ENCODE measurements at places on chromosomes 1 and 21. TPM values are rescaled to one million over a fixed set of nuclear protein-coding genes. Genes with fewer than 3 reads are reported as not detected.

GRCh38 chr1:85611856-85612255 is 31.3 kb downstream of the CCN1 start:
- no peak for DNase-seq

- no peak for DNase-seq
Observed at GRCh38 chr1:221714227-221715152, 27.4 kb downstream of the DUSP10 start.

DNA sequence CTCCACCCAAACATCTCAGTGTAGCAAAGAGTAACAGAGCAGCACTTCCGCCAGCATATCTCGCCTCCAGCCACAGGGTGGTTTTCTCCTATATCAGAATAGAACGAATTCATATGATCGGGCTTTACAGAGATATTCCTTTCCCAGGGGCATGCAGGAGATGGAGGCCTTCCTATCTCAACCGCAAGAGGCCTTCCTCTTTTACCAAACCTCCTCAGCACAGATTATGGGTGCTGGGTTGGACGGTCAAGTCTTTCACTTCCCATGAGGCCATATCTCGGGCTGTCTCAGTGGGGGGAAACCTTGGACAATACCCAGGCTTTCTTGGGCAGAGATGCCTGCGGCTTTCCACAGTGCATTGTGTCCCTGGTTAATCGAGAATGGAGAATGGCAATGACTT is 65.8 kb downstream of the OVGP1 start:
- no peak for DNase-seq

- no peak for DNase-seq
Observed at GRCh38 chr1:169321539-169321938, 46.1 kb downstream of the NME7 start.

DNA sequence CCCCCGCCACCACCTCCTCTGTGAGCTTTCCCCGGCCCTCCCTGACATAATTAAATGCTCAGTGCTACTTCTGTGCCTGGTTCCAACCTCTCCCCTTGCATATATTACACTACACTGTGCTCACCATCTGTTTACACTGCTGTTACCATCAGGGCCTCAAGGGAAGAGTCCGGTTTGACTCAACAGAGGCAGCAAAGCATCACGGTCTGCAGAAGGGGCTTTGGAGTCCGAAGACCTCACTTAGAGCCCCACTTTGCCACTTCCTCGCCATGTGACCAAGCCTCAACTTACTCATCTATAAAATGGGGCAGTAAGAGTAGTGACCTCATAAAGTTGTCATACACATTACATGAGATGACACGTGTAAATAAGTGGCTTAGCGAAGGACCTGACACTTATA is 27.4 kb downstream of the KCNN3 start:
- no peak for DNase-seq

DNA sequence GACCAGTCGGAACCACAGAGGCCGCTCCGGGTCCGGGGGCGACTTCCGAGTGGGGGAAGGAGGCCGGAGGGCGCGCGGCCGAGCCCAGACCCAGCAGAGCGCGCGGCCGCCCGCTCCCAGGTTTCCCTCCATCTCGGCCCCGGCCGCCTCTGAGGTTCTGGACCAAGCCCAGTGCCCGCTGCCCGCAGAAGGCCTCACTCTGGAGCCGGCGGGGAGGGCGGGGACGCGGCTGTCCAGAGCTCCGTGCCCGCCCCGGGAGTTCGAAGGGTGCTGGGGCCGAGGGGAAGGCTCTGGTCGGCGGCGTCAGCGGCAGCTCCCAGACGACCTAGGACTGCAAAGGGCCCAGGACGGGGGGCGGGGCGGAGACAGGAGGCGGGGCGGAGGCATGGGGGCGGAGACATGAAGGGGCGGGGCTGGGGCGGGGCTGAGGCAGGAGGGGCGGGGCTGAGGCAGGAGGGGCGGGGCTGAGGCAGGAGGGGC is 48.0 kb upstream of the SLC19A1 start:
- DNase-seq, result no peak

- DNase-seq, result no peak
Observed at GRCh38 chr1:31652891-31653499, 8.3 kb upstream of the PEF1 start.

DNA sequence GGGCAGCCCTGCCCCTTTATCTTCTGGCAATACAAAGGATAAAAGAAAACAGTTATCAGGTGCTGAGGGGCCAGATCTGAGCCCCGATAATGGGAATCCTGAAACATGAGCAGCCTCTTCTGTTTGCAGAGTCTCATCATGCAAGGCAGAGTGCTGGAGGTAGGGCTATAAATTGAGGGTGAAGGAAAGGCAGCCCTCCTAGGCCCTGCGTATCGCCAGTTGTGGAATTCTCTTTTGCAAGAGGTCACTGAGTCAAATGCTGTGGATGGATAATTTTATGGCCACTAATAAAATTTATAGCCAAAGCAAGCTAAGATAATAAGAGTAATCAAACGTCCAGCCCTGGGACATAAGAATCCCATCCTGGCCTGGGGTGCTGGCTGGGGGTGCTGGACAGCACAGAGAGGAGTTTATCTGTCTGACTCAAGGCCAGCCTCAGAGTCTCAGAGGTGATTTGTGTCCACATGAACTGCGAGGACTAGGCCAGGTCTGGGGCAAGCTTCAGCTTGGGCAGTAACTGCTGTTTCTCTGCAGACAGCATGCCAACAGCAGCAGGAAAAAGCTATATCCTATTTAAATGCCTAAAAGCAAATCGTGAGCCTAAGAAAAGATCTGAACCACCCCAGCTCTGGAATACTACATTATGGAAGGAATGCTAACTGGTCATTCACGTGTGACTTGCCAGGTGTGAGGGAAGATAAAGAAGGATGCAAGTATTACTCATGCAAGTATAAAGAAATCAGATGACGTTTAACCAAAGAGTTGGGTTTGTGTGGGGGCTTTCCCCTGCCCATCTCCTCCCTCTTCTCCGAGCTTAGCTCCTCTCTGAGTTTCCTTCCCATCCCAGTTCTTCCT is 254.8 kb downstream of the KIF26B start:
- DNase-seq, result no peak

Gene FAM72A
- 2.0 TPM for total RNA-seq

Gene MEX3A
- 1.2 TPM for total RNA-seq

Gene SLFNL1
- total RNA-seq, result 1.2 TPM

Gene LORICRIN
- not detected for total RNA-seq

Gene PDZK1IP1
- total RNA-seq, result 55.2 TPM
